ENCODE measurements at places on chromosomes 12 and 14.

- no peak for DNase-seq
Measured at GRCh38 chr14:55432628-55433027, 7.8 kb downstream of the TBPL2 start.

GRCh38 chr14:71574976-71575375, 357.3 kb upstream of the RGS6 start:
- DNase-seq, result peak; percentile 53

- DNase-seq, result no peak
Measured at GRCh38 chr14:41901089-41901488, 294.4 kb downstream of the LRFN5 start.

DNA sequence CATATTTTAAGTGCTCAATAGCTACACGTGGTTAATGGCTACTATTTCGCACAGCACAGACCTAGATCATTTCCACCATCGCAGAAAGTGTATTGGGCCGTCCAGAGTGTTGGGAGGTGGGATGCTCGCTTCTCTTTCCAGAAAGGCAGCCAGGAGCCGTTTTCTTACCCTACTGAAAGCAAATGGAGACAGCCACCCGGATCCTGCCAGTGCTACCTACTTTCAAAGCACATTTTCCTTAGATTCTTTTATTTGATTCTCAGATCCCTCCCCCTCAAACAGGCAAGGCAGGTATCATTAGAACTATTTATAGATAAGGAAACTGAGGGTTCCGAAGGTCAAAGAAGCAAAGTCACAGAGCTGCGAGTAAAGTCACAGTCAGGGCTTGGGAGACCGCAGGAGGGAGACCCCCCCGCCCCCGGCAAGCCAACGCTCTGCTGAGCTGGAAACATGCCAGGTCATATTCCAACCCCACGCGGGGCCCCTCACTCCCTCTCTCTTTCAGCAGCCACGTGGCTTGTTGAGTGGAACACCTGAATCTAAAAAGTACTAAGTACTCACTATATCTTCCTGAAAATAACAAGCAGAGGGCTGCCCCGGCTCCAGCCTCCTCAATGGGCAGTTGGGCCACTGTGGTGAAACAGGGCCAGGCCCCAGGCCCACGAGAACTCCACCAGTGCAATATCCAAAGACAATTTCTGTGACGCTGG, 36.2 kb downstream of the PRIMA1 start:
- no peak for DNase-seq

DNA sequence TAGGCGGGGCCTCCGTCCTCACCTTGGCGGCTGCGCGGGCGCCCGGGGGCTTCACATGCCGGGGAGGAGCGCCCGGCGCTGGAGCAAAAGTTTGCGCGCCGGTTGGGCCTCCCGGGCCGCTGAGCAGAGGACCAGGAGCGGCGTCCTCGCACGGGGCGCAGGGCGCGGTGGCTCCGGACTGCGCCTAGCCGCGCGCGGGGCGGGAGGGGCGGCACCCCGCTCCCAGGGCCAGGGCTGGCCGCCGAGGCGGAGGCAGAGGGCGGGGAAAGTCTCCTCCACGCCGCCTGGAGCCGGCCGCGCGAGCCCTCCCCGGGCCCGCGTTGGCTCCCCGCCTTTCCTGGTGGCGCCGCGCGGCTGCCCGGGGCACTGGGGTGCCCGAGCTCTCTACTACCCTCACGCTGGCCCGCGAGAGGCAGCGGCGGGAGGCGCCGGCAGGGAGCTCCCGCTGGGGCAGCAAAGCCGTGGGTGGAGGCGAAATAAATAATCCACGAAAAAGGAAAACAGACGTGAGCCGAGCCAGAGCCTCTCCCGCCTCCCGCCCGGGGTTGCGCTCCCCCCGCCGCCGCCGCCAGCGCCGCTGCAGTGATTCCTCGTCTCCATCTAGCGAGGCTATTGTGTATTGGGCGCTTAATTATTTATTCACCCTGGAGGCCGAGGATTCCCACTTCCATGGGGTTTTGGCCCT, 400 bp upstream of the PRIMA1 start:
- no peak for DNase-seq

GRCh38 chr12:27480016-27480415, 33.5 kb downstream of the SMCO2 start:
- no peak for DNase-seq

GRCh38 chr12:86367137-86367536, 110.9 kb upstream of the MGAT4C start:
- DNase-seq, result no peak

DNA sequence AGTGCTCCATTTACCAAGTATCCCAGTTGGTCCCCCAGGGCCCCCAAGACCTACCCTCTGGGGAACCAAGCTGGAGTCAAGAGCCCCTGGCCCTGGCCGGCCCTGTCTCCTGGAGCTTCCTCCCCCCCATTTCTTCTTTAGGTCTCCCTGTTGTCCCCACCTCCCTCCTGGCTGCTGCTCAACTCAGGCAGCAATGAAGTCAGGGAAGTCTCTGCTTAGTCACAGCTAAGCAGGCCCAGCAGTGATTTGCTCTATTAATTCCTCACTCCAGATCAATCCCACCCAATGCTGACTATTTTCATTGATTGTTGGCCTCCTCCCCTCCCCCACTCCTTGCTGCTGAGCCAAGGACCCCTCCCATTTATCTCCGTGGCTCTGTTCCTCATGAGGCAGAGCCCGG, 28.3 kb downstream of the VSX2 start:
- no peak for DNase-seq

All from GM04504 (cell line).